ENCODE measurements at places on chromosomes 2 and 18.

DNA sequence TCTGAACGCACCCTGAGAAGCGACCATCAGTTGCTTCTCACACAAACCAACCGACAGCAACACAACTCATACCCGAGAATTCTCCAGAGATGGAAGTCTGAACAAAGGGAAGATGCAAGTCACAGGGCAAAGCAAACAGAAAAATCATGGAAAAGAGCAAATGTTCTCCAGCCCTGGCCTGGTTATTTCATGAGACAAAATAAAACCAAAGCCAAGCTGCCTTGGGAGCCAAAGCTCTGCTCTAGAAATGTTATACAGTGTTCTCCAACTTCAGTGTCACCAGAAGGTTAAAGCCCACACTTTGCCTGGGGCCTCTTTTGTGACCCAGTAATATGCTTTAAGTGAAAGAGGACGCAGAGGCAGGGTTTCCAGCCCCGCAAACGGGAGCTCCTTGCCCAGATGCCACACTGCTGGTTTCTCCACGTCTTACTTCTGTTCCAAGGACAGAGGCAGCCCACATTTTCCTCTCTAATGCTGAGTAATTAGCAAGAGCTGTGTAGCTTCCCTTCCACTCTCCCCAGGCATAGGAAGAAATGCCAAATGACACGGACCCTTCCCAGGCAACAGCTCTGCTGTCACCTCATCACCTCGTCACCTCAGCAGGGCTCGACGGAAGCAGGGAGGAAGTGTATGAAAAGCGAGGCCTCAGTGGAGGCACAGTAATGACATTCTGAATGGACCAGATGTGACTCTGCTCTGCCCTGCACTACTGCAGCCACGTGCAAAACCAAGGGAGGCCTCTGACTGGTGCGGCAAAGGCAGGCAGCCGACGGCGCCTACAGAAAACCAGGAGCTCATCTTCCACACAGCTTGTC is 64.7 kb downstream of the FBXO15 start:
- no peak for DNase-seq

GRCh38 chr2:215439404-215439803 is 3.5 kb upstream of the FN1 start:
- DNase-seq: no peak

DNA sequence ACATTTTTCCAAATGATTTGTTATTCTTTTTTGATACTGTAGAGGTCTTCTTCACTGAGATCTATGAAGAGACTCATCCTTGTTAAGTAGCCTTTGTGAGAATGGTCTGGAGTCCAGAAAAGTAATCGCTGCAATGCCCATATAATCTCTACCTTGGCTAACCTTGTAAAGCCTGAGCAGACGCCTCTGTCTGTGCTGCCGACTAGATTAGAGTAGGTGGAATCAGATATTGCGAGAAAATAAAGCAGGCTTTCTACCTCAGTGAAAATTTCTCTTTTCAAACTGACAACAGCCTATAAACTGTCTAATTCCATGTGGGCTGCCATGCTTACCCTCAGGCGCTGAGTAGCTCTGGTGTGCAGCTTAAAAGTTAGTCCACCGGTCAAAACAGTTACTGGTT is 17.5 kb upstream of the CERS6 start:
- no peak for DNase-seq

DNA sequence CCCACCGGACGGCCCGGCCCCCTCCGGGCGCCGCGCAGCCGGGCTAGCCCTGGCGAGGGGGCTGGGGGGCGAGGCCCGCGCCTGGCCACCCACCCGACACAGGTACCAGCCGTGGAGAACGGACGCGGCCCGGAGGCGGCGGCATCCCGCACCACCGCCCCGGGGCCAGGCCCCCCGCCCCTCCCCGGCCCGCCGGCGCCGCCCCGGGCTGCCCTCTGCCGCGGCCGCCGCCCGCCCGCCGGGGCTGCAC is 405 bp downstream of the SOS1 start:
- no peak for DNase-seq

DNA sequence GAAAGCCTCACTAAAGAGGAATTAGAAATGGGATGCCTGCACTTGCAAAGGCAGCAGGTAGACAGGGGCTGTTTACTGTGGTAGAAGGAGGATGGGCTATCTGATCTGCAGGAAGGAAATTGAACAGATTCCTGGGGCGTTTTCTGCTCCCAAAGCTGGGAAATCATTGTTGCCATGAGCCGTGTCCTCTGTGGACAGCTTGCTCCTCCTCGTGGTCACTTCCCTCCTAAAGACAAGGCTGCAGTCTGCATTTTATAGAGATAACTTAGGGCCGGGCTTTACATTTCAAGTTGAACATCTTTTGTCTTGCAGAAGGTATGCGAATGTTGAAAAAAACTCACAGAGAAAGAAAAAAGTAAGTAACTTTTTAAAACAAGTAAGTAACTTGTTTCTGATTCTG is 50.9 kb downstream of the DCDC2C start:
- DNase-seq: no peak

GRCh38 chr2:37459095-37459981 is 114.9 kb downstream of the QPCT start:
- no peak for DNase-seq

DNA sequence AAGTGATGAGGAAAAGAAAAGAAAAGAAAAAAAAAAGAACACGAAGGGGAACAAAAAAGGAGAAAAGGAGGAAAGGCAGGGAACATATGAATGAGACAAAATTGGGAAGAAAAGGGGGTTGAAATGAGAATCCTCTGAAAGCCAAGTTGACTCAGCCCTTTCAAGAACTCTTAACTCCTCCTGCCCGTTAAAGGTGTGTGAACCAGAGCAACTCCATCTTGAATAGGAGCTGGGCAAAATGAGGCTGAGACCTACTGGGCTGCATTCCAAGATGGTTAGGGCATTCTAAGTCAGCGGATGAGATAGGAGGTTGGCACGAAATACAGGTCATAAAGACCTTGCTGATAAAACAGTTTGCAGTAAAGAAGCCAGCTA is 4.0 kb upstream of the POLE4 start:
- DNase-seq: no peak

GRCh38 chr2:65129286-65129825 is 550 bp downstream of the RAB1A start:
- peak; percentile 28 for DNase-seq

- peak; percentile 63 for DNase-seq
Observed at GRCh38 chr2:186590350-186590758, 498 bp downstream of the ITGAV start.

GRCh38 chr18:10391506-10391905 is 62.9 kb upstream of the APCDD1 start:
- DNase-seq: no peak

DNA sequence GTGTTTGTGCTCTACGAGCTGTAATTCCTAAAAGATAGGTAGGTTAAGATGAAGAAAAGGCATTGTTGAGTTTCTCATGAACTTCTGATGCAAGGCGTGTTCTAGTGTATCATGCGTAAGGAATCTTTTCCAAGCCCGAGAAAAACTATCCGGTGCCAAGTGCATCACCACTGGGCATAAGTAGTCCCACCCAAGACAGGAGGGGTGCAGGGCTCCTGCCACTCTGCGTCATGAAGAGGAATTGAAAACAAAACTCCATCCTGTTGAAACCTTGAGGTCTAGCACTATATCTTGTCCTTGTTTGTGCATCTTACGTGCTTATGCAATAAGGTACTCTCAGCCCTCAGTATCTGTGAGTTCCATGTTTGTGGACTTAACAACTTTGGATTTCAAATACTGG is 45.7 kb downstream of the RAB31 start:
- DNase-seq: no peak

Measured in HT-29 (cell line).